SJCRH30 (cell line): ENCODE measurements at places on chromosomes 1 and 21. TPM values are rescaled to one million over a fixed set of nuclear protein-coding genes. Genes with fewer than 3 reads are reported as not detected.

DNA sequence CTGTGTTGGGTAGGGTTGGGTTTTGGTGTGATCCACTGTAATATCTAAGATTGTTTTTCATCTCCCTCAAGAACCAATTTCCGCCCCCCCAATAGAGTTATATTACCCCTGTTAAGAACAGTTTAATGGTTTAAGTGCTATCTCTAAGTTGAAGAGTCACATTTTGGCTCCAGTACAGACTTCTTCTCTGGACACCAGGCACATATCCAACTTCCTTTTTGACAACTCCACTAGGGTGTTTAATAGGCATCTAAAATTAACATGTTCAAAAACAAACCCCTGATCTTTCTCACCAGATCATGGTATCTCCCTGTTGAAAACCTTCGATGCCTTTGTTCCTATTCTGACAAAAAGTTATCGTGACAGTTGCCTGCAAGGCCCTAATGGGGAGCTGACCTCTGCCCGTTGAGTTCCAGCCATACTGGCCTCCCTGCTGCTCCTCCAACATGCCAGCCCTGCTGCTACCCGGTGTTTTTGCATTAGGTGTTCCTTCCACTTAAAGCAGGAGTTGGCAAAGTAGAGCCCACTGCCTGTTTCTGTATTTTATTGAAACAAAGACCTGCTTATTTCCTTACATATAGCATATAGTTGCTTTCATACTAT, 18.6 kb downstream of the USP24 start:
- no peak overlapping the region for H3K27ac ChIP-seq
- no peak for DNase-seq
- H3K4me1 ChIP-seq: no peaks in the 10 kb centered on the region; the same call in 1 of the 2 replicates
- H3K27me3 ChIP-seq: no peaks in the 10 kb centered on the region
- H3K4me3 ChIP-seq: no peak overlapping the region

- H3K4me3 ChIP-seq: no peak overlapping the region
- DNase-seq: no peak
- H3K36me3 ChIP-seq: no peaks in the 10 kb centered on the region
- no peak overlapping the region for H3K27ac ChIP-seq
Observed at GRCh38 chr1:159468321-159468720, 28.8 kb downstream of the OR10J1 start.

- H3K27me3 ChIP-seq: no peaks in the 10 kb centered on the region
- no peak overlapping the region for H3K4me3 ChIP-seq
- no peaks in the 10 kb centered on the region for H3K36me3 ChIP-seq
- H3K4me1 ChIP-seq: peaks cover 37% of the 10 kb centered on the region
- DNase-seq: no peak
Observed at GRCh38 chr1:162849711-162850110, 11.3 kb downstream of the CCDC190 start.

GRCh38 chr1:173023343-173023742, 27.4 kb downstream of the TNFSF18 start:
- no peaks in the 10 kb centered on the region for H3K4me1 ChIP-seq
- H3K4me3 ChIP-seq: no peak overlapping the region
- H3K27me3 ChIP-seq: no peaks in the 10 kb centered on the region
- no peak for DNase-seq

Gene B4GALT2
- 65.9 and 67.4 TPM in 2 replicates for total RNA-seq
